ENCODE measurements at places on chromosomes 2 and 18.

DNA sequence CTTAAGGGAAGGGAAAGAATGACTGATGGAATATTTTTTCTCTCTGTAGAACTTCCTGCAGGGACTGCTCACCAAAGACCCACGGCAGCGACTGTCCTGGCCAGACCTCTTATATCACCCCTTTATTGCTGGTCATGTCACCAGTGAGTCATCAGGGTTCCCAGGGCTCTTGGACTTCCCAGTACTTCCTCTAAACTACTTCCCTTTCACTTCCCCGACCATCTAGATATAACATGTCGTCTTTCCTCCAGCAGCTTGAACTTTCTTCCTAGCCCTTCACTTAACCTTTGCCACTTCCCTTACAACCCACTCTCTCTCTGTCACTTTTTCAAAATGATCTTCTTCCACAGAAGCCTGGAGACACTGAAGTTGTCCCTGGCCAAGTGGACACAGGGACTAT lies 7.2 kb downstream of the STK36 start:
- no peak for DNase-seq

- no peak for DNase-seq
Measured at GRCh38 chr18:48687346-48688042, 148.7 kb downstream of the CTIF start.

DNA sequence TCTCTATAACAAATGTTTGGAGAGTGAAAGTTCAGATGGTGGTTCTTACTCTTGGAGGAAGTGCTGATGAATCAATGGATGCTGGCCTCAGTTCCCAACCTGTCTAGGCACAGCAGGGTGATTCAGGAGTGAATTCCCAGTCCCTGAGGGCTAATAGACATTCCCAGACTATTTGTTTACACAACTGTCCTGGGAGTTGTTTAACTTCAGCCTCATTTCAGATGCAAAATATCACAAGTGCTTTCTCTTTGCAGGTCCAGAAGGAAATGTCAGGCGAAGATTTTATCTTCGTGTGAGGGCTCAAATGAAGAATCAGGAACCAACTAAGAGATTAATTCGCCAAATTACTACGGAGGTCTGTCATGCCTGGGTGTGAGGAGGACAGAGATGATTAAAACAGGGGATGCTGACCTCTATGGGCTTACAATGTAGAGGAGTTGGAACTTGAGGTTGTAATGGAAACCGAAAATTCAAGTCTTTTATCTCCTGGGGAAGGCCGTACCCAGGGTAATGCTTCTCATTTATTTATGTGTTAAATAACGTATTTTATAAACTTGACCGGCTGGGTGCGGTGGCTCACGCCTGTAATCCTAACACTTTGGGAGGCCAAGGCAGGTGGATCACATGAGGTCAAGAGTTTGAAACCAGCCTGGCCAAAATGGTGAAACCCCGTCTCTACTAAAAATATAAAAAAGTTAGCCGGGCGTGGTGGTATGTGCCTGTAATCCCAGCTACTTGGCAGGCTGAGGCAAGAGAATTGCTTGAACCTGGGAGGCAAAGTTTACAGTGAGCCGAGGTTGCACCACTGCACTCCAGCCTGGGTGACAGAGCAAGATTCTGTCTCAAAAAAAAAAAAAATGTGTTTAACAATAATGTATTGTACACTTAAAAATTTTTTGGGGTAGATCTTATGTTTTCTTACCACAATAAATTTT lies 38.7 kb upstream of the SLC1A4 start:
- no peak for DNase-seq

GRCh38 chr18:58004317-58004716 lies 39.7 kb upstream of the NEDD4L start:
- DNase-seq: no peak

DNA sequence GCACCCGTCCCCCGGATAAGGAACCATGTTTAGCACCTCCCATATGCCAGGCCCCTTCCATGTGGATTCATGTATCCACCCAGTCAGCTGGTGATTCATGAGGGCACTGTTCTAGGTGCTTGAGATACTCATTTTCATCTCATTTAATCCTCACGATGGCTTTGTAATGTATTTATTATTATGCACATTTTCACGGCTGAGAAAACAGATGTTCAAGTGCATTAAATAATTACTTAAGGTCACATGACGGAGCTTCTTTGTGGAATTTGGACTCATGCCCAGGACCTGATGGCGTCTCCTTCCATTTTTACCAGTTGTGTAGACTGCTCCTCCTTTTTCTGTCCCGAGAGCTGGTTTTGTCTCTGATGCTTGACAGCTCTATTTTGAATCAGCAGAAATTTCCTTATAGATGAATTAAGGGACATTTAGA lies 72.2 kb upstream of the RBM44 start:
- no peak for DNase-seq

GRCh38 chr2:3536682-3537632 lies 17.6 kb upstream of the ADI1 start:
- no peak for DNase-seq

DNA sequence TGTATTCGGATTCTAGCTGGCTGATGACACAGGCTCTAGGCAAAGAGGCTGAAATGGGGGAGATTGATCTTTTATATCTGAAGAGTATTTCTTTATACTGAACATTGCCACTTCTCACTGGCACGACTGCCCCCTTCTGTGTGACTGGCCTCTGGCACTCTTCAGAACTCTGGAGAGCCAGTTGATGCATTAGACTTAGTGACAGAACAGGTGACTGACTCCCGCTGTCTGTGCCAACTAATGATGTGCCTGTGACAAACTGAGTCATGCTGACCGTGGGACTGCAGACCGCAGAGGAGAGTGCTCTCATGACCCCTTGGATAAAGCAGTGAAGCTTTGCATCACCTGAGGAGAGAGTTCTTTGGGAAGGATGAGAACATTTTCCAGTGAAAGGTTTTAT lies 14.4 kb downstream of the MGAT5 start:
- no peak for DNase-seq

DNA sequence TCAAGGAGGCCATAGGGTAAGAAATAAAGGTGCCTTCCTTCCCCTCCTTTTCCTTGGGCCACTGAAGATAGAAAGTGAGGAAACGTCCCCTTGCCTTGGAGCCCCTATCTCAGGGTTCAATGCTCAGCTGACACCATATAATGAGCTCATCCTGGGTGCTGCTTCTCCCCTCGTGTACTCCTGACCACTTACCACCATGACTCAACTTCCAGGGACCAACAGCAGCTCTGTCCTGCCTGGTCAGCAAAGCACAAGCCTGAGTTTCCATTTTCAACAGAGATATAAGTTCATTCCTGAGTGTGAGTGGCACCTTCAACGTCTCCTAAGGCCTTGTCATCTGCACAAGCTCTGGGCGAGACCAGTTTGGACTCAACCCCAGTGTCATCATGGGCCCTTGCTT lies 151.2 kb downstream of the CAPN13 start:
- no peak for DNase-seq

DNA sequence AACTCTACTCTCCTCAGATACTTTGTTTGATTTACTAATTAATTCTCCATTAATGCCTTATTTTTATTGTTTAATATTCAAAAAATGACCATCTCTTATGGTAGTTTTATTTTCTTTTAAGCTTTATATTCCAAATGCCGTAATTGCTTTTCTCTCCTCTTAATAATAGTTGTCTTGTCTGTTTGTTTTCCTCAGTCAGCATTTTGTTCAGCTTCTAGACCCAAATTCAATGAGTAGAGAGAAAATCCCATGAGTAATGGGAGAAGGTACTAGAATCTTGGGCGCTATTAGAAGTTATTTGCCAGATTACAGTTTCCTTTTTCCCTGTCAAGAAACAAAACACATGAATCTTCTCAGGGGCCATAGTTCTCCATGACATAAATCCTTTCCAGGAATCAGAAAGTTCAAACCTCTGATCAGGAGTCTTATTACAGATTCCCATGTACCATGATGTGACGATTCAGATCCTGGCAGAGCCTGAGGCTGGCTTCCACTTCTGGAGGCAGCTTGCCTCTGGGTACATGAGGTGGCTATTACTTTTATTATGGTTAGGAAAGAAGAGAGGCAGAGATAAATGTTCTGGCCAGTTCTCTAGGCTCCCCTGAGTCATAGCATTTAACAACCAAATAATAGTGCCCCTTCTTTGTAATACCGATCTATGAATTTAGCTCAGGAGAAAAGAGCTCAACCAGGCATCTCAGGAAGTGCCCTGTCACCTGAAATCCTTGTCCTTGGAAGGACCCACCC lies 485.1 kb upstream of the SETBP1 start:
- no peak for DNase-seq

- no peak for DNase-seq
Measured at GRCh38 chr2:41618754-41619153, 429.1 kb upstream of the PKDCC start.

GRCh38 chr2:186125156-186125555 lies 360.9 kb upstream of the ZC3H15 start:
- no peak for DNase-seq

GRCh38 chr2:118473241-118473640 lies 374.2 kb downstream of the EN1 start:
- no peak for DNase-seq

GRCh38 chr2:74845991-74846390 lies 12.1 kb downstream of the HK2 start:
- no peak for DNase-seq

- DNase-seq: no peak
Measured at GRCh38 chr18:25349131-25349925, 2.6 kb downstream of the ZNF521 start.

GRCh38 chr2:65420712-65421431 lies 11.5 kb downstream of the SPRED2 start:
- no peak for DNase-seq

DNA sequence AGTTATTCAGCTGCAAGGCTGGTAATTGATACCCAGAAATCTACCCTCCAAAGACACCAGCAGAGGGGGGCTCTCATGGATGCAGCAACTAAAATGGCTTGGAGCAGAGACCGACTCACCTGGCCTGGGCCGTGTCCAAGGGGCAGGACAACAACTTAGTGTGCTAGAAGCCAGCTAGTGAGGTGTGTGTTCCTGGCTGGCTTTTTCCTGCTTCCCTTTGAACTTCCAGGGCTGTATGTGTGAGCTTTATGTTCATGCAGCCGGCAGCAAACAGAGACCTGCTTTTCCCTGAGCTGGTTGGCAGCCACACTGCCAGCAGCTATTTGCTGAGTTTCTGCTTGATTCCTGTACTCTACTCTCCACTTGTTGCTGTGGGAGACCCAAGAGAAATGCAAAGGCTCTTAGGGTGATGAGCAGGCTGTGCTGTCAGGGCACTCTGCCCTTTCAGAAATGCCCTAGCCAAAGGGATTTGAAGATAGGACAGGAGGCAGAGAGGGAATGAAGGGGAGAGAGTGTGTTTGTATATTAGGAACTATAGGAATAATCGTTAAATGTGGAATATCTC lies 23.7 kb upstream of the GRP start:
- DNase-seq: no peak

DNA sequence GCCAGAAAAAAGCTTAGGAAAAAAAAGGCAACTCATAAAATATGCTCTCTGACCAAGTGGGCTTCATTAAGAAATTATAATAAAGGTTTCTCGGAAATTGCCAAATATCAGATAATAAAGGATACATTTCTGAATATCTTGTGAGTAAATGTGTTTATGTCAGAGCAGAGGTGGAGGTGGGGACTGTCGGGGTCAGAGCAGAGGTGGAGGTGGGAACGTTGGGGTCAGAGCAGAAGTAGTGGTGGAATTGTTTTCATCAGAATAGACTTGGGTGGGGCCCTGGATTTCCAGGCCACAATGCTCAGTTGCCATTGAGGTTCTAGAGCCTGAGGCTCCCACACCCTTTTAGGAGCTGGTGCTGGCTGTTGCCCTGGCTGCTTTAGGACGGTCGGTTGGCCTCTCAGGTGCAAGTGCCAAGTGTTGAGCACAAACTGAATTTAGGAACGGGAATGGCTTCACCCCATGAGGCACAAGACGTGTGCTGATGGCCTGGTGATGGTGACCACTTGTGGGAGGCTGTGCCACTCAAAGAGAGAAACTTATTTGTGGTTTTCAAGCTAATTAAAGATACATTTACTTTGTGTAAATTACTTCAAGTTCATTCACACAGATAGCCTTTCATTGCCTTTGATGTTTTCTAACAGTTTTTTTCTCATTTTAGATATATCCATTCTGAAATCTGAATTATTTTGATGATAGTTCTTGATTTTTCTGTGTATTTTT lies 131.5 kb downstream of the ATP9B start:
- no peak for DNase-seq

DNA sequence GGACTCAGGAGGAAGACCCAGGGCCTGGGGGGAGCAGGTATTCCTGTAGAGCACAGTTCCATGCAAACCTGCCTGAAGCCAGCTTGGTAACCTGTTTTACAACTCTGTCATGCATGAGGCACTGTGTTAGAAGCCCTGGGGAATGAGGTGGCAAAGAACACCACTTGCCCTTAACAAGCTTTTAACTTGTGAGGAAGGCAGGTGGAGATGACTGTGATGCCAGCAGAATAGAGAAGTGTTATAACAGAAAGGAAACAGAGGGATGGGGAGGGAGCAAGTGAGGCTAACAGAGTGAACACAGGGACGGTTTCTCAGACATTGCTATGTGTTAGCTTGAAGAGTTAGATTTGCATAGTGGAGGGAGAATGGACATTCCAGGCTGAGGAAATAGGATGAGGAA lies 11.5 kb upstream of the IL1A start:
- no peak for DNase-seq

DNA sequence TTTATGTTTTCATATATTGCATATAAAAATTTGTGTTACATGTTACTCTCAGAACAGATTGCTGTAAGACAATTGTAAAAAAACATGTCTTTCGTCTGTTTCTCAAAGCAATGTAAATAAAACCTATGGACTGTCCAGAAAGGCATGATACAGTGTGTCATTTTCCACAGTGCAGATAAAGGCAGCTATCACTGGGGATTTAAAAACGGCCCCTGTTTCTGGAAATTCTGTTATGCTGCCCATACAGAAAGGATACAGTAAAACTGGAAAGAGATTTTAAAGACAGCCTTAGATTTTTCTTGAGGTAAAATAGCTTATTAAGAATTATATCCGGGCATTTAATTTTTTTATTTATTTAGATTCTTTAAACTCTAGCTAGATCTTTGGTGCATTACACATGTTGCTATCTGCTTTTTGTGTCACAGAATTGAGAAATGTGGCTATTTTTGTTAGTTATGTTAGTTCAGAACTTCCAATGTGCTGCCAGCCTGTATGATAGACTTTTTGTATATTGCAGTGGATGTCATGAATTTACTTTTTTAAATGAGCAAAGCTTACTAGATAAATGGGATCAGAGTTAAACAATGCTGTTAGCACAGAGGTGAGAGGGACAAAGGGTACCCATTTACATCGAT lies 859 bp upstream of the INO80D start:
- DNase-seq: no peak

GRCh38 chr18:71784777-71785176 lies 759.4 kb downstream of the CBLN2 start:
- DNase-seq: no peak

GRCh38 chr18:289026-289425 lies 21.2 kb upstream of the THOC1 start:
- DNase-seq: no peak
